ENCODE measurements at places on chromosomes 7 and 10. TPM values are rescaled to one million over a fixed set of nuclear protein-coding genes. Genes with fewer than 3 reads are reported as not detected.

PNLIPRP2 gene
- not detected for total RNA-seq

AGMO gene
- total RNA-seq, result 0.32 TPM

KLLN gene
- total RNA-seq, result 0.47 TPM

CTBP2 gene
- total RNA-seq, result 29.3 TPM

GPR22 gene
- total RNA-seq, result 54.4 TPM

PNLIPRP1 gene
- not detected for total RNA-seq

UCN3 gene
- total RNA-seq, result not detected

MYH16 gene
- not detected for total RNA-seq

PRLHR gene
- not detected for total RNA-seq

CFAP69 gene
- total RNA-seq, result 4.2 TPM
